ENCODE measurements at places on chromosomes 11 and 22.

GRCh38 chr11:66749091-66749490, 20.1 kb upstream of the SPTBN2 start:
- DNase-seq: no peak

DNA sequence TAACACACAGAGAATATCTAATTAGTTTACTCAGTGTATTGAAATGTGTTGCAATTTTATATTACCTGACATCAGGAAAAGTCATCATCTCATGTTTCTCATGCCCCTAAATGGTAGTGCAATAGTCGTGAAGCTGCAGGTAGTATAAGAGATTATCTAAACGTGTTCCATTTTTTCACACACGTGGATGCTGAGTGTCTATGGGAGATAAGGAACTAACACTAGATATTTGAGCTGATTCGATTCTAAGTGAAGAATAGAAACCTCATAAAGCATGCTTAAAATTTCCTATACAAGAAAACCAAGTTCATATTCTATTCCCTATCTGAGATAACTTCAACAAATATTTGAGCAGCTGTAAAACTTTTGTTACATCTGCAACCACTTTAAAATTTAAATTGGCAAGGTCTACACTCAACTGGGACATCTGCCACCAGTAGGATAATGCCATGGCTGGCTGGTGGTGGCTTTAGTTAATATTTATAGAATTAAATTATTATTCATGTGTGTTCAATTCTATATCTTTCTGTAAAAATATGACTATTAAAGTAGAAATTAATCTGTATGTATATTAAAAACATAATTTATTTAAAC, 388.8 kb downstream of the LUZP2 start:
- DNase-seq: no peak

DNA sequence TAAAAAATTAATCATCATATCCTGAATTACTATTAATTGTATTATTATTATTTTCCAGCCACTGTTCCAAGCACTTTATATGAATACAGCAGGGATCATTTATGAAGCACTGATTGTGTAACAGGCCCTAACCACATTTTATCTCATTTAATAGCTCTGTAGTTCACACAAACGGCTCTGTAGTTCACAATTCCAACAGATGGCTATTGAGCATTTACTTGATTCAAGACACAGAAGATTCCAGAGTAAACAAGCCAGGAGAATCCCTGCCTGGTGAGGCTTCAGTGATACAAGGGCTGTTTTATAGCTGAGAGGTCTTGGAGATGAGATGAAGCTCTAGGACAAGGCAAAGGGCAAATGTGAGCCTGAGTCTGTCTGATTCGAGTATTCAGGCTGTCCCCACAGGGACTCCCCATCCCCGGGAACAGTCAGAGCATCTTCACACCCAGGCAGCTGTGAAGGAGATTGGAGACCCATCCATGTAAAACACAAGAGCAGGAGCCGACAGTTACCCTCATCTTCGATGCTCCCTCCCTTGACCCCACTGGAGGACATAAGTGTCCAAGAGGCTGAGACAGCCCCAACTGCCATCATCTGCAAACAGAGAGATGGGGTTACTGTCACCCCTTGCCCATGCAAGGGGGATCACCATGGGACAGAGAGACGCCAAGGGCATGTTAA, 222.5 kb downstream of the MN1 start:
- no peak for DNase-seq

DNA sequence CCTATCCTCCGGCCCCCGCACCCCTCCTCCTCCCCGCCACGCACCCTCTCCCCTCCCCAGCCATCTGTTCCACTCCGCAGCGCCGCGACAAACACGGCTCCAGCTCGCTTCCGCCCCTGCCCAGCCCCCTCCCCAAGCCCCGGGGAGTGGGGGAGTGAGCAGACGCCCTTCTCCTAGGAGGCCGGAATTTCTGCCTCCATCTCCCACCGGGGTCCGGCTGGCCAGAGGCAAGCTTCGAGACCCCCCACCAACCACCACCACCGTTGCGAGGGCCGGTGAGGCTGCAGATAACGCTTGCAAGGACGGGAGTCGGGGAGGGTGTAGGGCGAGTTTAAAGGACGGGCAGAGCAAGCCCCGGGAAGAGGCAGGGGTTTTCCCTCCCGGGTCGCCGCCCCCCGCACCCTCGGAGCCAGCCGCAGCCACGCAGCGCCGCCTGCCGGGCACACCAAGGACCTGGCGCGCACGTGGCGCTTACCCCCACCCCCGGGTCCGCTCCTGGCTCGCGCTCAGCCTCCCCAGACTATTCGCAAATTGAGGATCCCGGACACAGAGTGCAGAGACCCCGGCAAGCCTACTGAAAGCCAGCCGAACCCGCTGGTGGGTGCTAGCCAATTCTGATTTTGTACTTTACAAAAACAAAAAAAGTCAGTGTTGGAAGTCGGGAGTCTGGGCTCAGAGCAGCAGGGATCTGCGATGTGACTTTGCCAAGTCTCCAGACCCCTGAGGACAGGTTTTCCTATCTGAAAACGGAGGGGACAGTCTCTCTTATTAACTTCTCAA, 22.6 kb downstream of the RTN4RL2 start:
- DNase-seq: peak; percentile 68

DNA sequence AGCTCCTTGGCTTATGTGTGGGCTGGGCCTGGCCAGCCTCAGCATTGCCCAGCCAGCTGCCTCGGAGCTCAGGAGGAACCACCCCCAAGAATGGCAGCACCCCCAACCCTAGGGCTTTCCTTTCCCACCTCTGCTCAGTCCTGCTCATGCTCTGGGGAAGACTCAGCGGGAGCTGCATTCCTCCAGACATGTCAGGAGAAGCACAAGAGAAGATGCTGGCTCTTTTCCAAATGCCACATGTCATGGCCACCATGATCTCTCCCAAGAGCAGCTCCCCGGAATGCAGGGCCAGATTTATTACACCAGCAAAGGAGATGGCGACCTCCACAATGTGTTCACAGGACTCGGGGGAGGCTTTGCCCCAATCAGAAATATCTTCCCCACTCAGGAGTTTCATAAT, 143.7 kb downstream of the PKNOX2 start:
- DNase-seq: no peak

GRCh38 chr11:73173755-73174494, 31.8 kb upstream of the FCHSD2 start:
- DNase-seq: no peak

GRCh38 chr11:125337836-125338834, 157.9 kb downstream of the FEZ1 start:
- DNase-seq: no peak

All from stimulated activated effector memory CD8-positive, alpha-beta T cell treated with anti-CD3 and anti-CD28 coated beads, Interleukin-12 subunit alpha, Interleukin-12 subunit beta, amount 100 ng/mL, for 72 hours (primary cell).